ENCODE measurements at places on chromosomes 7 and 10.

GRCh38 chr7:71329030-71329660 lies 197.2 kb downstream of the GALNT17 start:
- DNase-seq = no peak

GRCh38 chr7:140697447-140698143 lies 1.1 kb downstream of the NDUFB2 start:
- no peak for DNase-seq

- no peak for DNase-seq
Observed at GRCh38 chr10:26696786-26697162, 727 bp upstream of the PDSS1 start.

- no peak for DNase-seq
Observed at GRCh38 chr7:90759710-90760109, 163.6 kb downstream of the CDK14 start.

- DNase-seq = no peak
Observed at GRCh38 chr7:107684287-107684686, 23.7 kb downstream of the SLC26A4 start.

DNA sequence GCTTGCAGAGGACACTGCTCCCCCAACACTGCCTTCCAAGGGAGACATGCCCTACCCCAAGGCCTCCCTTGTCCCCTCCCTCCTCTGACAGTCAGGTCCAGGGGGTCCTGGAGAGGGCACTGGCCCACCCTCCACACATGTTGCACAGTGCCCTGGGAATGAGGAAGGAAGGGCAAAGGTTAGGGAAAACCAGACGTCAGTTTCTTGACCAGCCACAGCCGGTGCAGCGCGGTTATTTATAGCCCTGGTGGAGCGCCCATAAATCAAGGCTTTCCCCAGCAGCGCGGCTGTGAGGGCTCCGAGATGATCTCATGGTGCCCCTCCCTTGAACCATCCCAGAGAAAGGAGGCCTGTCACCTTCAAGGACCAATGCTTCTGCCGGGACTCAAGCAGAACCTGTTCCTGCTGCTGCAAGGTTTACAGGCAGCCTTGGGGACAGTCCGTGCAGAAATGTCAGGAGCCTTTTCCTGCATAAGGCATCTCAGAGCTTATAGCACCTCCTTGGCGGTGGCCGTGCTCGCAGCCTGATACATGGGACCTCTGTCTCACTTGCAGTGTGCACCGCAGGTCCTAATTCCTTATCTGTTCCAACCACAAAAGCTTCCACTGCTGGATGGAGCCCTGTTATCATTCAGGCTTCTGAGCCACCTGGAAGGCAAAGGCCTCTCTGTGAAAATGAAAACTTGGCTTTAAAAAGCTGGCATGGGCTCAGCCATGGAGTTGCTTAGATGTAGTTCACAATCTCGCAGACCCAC lies 127.3 kb downstream of the LHPP start:
- no peak for DNase-seq

DNA sequence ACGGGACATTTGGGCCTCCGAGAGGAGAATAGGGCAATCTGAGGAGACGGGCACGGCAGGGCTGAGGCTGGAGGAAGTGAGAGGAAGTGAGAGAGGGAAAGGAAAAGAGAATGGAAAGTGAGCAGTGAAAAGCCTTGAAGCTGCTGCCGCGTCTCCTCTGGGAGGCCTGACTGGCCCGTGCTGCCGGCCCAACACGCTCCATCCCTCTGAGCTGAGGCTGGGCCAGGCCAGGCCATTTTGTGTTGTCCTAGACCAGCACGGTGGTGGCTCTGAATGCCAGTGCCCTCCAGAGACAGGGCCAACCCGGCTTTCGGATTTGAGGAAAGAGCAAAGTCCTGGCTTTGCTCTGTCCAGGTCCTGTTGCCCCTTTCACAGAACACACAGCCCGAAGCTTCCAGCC lies 361.1 kb upstream of the SHH start:
- no peak for DNase-seq

- no peak for DNase-seq
Observed at GRCh38 chr7:108253275-108254044, 123.3 kb upstream of the LAMB4 start.

DNA sequence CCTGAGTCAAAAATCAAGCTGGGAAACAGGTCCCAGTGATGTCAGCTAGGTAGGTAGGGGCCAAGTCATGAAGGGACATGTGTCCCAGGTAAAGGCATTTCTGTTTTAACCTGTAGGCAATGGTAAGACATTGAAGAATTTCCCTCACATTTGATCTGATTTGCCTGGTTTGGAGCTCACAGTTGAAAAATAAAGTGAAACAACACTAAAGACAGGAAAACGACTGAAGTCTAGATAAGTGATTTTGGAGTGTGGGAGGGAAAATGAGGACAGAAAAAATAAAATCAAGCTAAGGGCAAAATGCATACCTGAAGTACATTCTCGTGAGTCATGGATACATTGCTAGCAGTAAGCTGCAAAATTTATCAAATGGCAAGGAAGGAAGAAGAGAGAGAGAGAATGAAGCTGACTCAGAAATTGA lies 169.9 kb downstream of the SKIDA1 start:
- DNase-seq = no peak

DNA sequence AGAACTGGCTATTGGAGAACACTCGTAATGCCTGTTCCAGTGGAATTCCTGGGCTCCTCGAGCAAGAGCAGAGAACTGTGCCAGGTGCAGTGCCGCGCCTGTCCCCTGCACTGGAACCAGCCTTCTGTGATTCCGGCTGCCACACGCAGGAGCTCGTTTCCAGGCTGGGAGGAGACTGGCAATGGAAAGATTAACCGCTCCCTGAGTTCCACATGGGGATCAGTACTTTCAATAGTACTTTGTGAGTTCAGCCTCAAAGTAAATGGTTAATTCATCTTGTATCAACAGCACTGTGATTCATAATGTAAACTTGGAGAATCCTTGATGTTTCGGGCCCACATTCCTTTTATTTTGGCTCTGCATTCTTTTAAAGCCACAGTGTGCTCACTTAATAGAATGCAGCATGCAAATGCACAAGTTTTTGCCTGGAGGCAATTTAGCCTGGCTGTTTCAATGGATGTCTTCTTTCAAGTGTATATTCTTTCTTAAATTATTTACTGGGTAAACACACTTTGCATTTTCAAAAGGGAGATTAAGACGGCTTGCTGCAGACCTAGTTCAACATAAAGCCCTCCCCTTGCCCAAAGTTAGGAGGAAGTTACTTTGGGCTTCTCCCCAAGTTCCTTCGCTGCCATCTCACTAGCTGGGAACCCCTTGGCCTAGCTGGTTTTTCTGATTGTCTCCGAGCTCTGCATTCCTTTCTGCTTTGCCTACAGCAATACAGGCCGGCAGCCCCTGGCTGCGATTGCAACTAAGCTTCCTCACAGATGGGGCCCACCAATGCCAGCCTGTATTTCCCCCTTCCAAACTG lies 138.1 kb upstream of the TCF7L2 start:
- peak; percentile 94 for DNase-seq

GRCh38 chr7:81641873-81642272 lies 128.0 kb downstream of the HGF start:
- no peak for DNase-seq

DNA sequence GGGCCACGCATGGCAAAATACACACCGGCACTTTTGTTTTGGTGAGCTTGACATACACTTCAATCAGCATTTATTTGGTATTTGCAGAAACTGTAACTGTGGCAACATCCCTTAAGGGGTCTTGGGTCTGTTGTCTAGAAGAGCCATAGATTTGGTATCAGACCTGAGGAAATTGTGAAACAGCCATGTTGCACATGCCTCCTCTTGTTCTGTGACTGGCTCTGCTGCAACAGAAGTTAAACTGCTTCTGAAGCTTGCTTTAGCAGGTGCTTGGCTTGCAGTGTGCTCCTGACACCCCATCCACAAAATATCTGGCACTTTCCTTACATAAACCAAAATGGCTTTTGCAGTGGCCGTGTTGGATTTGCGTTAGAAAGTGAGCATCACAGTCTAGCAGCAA lies 247.3 kb downstream of the GATA3 start:
- no peak for DNase-seq

DNA sequence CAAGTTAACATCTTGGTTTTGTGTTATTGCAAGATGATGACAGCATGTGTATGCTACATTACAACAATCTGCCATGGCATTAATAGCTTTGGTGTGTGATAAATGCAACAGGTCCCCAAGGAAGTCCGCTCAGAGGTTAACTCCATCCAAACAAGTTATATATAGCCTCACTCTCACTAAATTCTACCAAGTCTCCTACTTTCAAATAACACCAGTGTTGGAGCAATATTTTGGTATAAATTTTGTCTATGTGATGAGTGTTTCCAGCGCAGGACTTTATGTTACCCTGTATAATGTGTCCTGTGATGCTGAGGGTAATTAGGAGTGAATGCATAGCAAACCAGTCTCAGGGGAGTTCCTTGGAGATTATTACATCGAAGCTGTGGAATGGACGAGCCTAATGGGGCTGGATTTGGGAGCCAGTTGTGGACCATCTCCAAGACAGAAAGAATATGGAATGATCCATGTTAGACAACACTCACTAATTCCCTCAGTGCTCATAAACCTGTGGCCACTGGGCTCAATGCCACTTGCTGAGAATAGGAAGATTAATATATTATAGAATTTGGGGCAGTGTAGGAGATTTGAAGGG lies 127.6 kb upstream of the CXCL12 start:
- DNase-seq = no peak

GRCh38 chr10:65470986-65471385 lies 1454.8 kb upstream of the LRRTM3 start:
- DNase-seq = no peak

- DNase-seq = no peak
Observed at GRCh38 chr7:106423111-106423510, 138.3 kb upstream of the NAMPT start.

GRCh38 chr10:17878896-17879295 lies 69.7 kb downstream of the MRC1 start:
- DNase-seq = no peak

GRCh38 chr7:130953196-130953595 lies 219.2 kb upstream of the KLF14 start:
- no peak for DNase-seq

- DNase-seq = no peak
Observed at GRCh38 chr10:111316722-111317212, 239.9 kb downstream of the ADRA2A start.

DNA sequence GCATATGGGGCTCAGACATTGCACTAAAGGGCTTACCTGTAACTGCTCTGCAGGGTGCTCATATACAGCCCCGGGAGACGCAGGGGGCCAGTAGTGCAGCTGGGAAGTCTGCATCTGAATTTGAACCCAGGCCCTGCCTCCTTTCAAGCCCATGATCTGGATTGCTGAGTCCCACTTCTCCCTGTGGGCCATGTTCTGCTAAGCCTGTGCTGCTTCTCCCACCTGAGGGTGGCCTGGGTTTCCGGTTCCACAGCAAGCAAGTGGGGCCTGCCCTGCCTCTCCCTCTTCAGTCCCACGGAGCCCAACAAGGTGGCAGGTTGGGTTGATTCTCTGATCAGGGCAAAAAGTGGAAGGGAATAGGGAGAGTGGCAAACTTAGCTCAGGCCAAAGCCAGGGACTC lies 56.6 kb upstream of the GDF10 start:
- DNase-seq = no peak

GRCh38 chr7:39617005-39617404 lies 6.4 kb upstream of the RALA start:
- no peak for DNase-seq

DNA sequence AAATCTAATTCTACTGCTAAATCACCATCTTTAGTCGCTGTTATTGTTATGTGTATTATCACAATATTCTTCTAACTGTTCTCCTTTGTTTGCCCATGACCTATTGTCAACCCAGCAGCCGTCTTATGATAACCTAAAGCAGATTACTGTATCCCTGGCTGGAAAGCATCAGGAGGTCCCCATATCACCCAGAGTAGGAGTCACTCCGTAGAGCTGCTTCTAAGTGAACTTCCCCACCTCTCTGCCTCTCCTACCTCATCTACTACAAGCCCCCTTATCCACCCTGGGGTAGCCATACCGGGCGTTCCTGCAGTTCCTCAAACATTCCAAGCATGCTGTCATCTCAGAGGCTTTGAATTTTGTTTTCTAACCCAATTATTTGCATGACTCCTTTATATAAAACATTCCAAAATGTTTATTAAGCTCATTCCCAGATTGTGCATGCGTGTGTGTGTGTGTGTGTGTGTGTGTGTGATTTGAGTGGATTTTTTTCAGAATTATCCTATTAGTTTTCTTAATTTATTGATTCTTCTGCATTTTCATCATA lies 39.7 kb downstream of the POU6F2 start:
- DNase-seq = no peak

DNA sequence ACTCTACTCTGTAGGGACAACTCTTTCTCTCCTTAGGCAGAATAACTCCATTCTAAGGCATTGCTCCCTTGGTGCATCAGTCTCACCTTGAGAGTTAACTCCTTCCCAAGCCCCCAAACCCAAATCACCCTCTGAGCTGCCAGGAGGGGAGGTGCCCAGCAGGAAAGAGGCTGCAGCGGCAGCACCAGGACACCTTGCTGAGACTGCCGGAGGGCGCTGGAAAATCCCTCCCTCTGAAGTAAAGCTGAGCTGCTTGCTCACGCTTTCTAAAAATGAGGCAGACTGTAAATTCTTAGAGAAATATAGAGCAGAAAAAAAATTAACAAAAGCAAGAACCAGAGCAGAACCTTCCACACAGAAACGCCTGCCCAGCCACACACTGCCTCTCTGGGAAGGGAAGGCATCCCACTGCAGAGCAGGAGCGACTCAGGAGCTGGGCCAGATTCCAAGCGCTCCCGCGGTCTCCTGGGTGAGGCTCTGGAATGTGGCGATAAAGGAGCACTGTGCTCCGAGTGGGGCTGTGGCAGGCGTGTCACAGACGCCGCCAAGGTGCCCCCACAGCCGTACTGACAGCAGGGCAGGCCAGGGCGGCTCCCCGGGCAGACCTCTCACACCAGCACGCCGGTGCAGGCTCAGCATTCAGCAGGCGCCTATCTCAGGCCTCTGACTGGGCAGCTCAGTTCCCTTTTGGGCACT lies 202.1 kb downstream of the TNS3 start:
- peak; percentile 24 for DNase-seq

GRCh38 chr7:113891828-113892227 lies 27.0 kb downstream of the PPP1R3A start:
- peak; percentile 5 for DNase-seq

GRCh38 chr10:61669161-61669725 lies 6.5 kb downstream of the CABCOCO1 start:
- DNase-seq = no peak

DNA sequence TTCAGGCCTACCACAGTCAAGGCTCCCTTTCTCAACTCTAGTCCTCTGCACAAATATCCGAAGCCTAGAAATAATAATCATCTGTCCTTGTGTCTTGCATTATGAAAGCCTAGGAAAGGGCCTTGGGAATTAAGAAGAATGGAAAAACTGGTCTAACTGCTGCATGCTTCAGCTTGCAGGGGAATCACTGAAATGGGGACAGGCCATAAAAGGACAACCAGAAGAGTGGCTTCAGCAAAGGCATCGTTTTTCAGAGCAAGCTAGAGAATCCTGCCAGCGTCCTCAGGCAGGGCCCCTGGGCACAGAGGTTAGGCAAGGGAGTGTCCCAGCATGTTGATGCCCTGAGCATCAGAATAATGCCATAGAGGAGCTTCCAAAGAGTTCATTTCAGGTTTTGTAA lies 13.2 kb downstream of the ERVW-1 start:
- DNase-seq = no peak
